ENCODE measurements at places on chromosomes 3 and 15. TPM values are rescaled to one million over a fixed set of nuclear protein-coding genes. Genes with fewer than 3 reads are reported as not detected.

Gene ATP13A5
- not detected for total RNA-seq

Gene TM4SF18
- 258 TPM for total RNA-seq

Gene KCNAB1
- not detected for total RNA-seq

Gene INAFM2
- 17.6 TPM for total RNA-seq
